ENCODE measurements at places on chromosomes 3 and 15. TPM values are rescaled to one million over a fixed set of nuclear protein-coding genes. Genes with fewer than 3 reads are reported as not detected.

GOLGA8N gene
- 11.1 TPM for total RNA-seq

DNA sequence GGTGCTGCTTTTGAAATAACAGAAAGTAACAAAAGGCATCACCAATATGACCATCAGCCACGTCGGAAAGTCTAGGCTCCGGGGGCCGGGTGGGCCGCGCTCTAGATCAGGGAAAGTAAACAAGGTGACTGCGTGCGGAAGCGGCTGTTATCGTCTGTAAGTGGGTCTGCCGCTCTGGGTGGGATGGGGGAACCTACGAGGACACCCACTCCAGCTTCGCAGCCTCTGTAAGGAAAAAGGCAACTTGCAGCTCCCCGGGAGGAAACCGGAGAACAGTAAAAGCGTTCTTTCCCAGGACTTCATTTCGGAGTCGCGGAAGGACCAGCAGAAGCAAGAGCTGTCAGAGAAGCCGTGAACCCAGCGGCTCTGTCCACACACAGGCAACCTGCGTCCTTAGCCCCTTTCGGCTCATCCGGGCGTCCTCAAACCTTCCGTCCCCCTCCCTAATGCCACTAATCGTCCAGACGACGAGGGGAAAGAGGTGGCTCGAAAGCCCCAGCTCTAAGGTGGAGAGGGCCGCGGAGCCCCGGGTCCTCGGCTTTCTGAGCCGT lies 461 bp downstream of the XRN1 start:
- peak; percentile 79 for DNase-seq

CHCHD6 gene
- 12.1 TPM for total RNA-seq

- DNase-seq: no peak
These were observed 9.1 kb upstream of the NEK10 start for GRCh38 chr3:27378331-27378730.

MRPS22 gene
- 67.6 TPM for total RNA-seq

- no peak for DNase-seq
These were observed 119.8 kb downstream of the PDCD6IP start for GRCh38 chr3:33918126-33918756.

FYCO1 gene
- 129 TPM for total RNA-seq

CD276 gene
- total RNA-seq: 40.6 TPM

DNA sequence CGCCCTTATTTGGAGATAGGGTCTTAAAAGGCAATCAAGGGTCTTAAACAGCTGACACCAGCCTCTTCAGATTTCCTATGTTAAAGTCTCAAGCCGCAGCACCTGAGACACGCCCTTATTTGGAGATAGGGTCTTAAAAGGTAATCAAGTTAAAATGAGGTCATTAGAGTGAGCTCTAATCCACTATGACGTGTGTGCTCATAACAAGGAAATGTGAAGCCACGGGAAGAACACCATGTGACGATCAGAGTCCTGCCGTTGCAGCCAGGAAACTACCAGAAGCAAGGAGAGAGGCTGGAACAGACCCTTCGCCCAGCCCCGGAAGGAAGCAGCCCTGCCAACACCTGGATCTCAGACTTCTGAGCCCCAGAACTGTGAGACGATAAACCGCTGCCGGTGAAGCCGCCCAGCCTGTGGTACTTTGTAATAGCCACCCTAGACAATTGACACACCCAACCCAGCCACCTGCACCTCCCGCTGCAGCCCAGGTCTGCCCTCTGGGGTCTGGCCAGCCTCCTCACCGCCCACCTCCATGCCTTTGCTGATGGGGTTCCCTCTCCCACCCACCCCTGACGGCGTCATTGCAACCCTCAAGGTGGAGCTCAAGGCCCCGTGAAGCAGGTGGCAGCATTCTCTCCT lies 137.9 kb downstream of the MEGF11 start:
- DNase-seq: no peak

ACKR4 gene
- total RNA-seq: 1.6 TPM

- no peak for DNase-seq
These were observed 35.5 kb upstream of the CGNL1 start for GRCh38 chr15:57340682-57341259.

DNA sequence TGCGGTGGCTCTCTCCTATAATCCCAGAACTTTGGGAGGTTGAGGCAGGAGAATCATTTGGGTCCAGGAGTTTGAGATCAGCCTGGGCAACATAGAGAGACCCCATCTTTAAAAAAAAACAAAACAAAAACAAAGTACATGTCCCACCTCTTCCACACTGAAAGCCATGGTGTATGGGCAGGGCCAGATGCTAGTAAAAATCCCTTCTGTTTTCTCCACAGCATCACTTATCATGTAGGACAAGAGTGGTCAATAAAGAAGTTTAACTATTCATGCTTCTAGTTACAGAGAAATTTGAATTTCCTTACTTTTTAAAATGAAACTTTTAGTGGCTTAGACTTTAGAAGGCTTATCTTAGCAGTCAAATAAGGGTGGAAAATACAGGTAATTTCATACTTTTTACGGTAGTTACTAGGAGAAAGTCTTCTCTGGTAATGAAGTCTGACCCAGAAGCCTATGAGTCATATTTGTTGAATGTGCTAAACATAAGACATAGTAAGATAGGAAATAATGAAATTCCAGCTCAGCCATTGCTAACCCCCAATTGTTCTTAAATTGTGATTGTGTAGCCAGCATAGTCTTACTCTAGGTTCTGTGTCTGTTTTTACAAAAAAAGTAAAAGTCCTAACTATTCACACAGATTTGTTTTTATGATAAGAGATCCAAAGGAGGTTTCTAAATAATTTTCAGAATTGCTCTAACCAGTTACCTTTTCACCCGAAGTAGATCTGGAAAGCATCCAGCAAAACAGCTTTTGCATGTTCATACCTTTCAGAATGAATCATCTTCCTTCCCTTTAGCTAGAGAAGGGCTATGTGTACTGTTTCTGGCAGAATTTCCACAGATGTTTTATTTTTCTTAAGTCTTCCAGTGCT lies 16.4 kb upstream of the ZNF609 start:
- no peak for DNase-seq

- no peak for DNase-seq
These were observed 2.8 kb downstream of the FNDC3B start for GRCh38 chr3:172042136-172042662.

GRCh38 chr3:194337965-194338753 lies 13.0 kb downstream of the CPN2 start:
- no peak for DNase-seq

IQCF5 gene
- total RNA-seq: not detected

GPR62 gene
- total RNA-seq: 0.16 TPM

GRCh38 chr15:45417303-45417950 lies 39.1 kb upstream of the GATM start:
- DNase-seq: no peak

GOLGA6B gene
- not detected for total RNA-seq

CCDC54 gene
- not detected for total RNA-seq

SIDT1 gene
- 0.89 TPM for total RNA-seq

DNA sequence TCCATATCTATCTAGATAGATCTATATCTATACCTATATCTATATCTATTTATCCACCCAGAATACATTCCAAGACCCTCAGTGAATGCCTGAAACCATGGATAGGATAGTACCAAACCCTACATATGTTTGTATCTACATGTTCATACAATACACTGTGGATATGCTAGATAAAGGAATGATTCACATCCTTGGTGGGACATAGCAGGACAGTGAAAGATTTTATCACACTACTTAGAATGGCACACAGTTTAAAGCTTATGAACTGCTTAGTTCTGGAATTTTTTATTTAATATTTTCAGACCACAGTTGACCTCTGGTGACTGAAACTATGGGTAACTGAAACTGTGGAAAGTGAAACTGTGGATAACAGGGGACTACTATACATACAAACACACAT lies 198.8 kb upstream of the TTC14 start:
- no peak for DNase-seq

FRMD5 gene
- total RNA-seq: 69.1 TPM

DNA sequence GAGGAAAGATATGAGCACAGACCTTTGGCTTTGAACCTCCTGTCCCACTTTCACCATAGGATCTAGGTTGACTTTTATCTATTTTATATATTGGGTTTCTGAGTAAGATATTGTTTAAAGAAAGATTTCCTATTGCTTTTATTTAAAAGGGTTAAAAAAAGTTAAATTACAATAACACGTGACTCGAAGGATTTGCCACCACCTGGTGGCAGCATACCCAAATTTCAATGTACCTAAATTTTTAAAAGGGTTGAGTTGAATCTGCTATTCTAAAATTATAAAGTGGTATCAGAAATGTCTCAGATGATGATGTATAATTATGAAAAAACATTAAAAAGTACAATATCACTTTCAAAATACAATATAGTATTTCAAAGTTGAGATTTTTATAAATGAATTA lies 368.4 kb downstream of the MECOM start:
- no peak for DNase-seq

GRCh38 chr3:127786353-127787070 lies 35.8 kb downstream of the MGLL start:
- peak; percentile 88 for DNase-seq

GRCh38 chr3:72102112-72102616 lies 317.2 kb upstream of the PROK2 start:
- DNase-seq: no peak

DNA sequence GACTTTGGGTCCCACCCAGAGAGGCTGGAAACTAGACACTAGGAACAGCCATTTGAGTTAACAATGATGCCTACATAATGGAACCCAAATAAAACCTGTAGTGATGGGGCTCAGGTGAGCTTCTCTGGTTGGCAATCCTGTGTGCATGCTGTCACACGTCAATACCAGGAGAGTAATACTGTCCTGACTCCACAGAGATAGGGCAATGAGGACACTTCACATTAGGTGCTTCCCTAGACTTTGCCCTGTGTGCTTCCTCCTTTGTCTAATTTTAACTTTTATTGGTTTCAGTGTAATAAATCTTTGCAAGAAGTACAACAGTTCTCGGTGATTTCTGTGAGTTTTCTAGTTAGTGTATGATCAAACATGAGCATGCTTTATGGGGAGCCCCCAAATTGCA lies 281.8 kb upstream of the ARRDC4 start:
- no peak for DNase-seq

KIF9 gene
- 11.7 TPM for total RNA-seq

GRCh38 chr15:94792196-94792595 lies 560.8 kb downstream of the MCTP2 start:
- DNase-seq: no peak

- no peak for DNase-seq
These were observed 133.2 kb upstream of the TOPAZ1 start for GRCh38 chr3:44108481-44108880.

DNA sequence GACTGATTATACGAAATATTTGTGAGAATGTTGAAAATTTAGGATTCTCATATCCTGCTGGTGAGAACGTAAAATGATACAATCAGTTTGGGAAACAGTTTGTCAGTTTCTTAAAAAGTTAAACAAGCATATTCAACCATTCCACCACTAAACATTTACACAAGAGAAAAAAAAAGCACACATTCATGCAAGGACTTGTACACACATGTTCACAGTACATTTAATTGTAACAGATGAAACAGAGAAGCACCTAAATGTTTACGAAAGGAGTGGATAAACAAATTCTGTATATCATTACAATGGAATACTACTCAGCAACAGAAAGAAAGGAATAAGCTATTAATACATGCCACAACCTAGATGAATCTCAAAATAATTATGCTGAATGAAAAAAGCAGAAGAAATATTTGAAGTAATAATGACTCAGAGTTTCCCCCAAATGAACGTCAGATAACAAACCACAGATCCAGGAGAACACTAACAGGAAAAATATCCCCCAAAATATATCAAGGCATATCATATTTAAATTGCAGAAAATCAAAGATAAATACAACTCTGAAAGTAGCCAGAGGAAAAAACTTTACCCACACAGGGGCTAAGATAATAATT lies 14.3 kb downstream of the ANKRD28 start:
- DNase-seq: no peak

- DNase-seq: no peak
These were observed 40.5 kb downstream of the ZNF106 start for GRCh38 chr15:42450425-42450790.

DNA sequence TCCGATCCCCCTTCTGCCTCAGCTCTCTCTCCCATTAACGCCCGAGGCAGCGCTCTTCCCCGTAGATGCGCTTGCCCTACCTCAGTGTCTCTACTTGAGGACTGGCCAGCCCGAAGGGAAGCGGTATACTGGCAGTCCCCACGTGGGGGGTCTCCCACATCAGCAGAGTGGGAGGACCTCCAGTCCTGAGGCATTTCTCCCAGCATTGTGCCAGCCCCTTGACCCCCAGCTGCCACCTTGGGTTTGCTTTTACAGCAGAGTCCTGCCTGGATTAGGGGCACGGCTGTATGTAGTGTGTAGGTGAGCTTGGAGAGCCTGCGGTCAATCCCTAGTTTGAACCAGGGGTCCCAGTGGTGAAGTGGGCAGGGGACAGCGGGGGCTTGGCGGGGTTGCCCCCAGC lies 767 bp downstream of the SEMA3F start:
- no peak for DNase-seq

ZIC1 gene
- total RNA-seq: not detected

DNA sequence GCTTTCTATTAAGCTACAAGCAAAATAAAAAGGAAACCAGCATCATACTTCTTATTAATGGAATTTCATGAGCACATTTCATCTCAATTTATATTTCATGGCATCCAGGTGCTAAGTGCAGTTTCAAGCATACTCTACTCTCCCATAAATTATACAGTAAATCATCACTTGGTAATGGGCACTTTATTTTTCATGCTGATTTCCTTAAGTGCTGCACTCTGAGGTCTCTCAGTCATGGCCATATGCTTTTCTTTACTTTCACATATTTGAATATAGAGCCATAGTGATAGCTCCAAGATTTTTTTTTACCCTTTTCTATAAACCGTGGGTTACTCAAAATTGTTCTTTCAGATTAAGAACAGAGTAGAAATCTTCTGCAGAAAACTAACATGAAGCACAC lies 1505.7 kb upstream of the CADM2 start:
- DNase-seq: no peak

DNA sequence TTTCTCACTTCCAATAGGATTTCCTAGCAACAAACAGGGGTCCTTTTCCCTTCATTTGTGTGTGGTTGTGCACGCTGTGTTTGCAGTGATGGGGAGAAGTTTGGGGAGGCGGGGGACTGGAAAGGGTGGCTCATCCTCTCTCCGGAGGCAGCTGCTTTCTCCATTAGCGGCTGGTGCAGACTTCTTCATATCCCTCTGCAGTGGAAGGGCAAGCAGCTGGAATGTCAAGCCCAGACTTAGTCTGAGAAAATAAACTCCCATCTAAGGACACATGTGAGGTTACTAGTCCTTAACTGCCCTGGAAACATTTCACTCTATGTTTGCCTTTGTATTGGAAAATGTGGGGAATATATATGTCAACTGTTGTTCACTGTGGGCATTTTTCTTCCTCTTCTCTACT lies 467.0 kb upstream of the RASGRP1 start:
- no peak for DNase-seq

GRCh38 chr3:124800511-124801258 lies 70.4 kb downstream of the UMPS start:
- DNase-seq: peak; percentile 85

ANKUB1 gene
- not detected for total RNA-seq

DNA sequence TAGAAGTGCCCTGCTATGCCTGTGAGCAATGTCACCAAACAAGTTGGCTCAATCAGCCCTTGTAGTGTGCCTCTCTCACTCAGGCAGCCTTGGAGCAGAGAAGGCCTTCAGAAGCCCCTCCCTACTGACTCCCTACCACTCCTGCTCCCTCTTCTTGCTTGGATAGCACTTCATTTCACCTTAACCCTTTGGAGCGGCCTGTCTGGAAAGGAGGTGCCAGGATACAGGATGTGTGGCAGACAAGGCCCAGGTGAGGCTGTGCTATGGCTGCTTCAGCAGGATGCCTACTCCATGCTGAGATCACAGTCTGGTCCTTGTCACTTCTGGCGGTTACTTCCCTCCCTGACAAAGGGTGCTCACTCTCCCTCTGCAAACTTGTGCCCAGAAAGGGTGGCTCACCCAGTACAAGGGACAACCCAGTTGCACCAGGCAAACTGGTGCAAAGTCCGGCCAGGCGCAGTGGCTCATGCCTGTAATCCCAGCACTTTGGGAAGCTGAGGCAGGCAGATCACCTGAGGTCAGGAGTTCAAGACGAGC lies 1.1 kb downstream of the MON1A start:
- DNase-seq: no peak

Data from cardiac septum (tissue), 1 donor.